ENCODE measurements at places on chromosomes 7 and 10.

- no peak for DNase-seq
Measured at GRCh38 chr7:50349399-50349798, 44.9 kb downstream of the IKZF1 start.

DNA sequence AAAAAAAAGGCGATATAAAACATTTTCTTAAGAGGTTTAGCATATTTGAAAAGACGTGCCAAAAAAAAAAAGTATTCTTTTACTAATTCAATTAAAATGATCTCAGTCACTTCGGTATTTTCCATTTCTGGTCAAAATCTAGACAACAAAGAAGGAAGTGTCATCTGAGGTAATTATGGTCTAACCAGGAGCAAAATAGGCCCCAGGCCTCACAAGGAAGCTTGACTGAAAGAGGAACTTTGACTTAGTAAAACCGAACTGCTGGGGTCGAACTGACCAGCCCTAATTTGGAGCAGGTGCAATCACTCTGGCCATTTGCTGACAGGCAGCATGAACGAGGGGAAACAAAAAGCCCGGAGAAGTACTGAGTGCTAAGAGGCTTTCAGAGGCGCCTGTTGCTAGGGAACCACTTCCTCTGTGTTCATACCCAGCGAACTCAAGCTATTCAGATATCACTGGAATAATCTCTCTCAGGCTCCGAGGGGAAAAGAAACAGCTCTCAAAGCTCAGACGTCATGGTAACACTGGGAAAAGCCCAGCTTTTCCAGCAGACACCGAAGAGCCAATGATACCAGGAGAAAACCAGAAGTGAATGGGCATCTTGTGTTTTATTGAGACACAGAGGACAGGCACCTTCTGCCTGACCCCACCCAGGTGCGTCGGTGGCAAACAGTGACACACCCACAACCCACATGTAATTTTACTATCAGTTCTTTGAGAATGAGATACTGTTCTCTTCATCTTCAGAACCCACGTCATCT is 126.5 kb downstream of the FAM107B start:
- peak; percentile 79 for DNase-seq

GRCh38 chr10:87552248-87552929 is 47.7 kb downstream of the MINPP1 start:
- DNase-seq, result no peak

DNA sequence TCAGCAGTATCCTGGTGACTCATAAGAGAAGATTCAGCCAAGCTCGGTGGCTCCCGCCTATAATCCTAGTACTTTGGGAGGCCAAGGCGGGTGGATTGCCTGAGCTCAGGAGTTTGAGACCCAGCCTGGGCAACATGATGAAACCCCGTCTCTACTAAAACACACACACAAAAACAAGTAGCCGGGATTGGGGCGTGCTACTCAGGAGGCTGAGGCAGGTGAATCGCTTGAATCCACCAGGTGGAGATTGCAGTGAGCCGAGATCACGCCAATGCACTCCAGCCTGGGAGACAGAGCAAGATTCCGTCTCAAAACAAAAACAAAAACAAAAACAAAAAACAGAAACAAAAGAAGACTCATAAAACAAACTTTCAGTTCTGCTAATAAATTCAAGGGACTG is 551.1 kb upstream of the POT1 start:
- no peak for DNase-seq

- no peak for DNase-seq
Measured at GRCh38 chr7:11539853-11540252, 292.1 kb downstream of the THSD7A start.

DNA sequence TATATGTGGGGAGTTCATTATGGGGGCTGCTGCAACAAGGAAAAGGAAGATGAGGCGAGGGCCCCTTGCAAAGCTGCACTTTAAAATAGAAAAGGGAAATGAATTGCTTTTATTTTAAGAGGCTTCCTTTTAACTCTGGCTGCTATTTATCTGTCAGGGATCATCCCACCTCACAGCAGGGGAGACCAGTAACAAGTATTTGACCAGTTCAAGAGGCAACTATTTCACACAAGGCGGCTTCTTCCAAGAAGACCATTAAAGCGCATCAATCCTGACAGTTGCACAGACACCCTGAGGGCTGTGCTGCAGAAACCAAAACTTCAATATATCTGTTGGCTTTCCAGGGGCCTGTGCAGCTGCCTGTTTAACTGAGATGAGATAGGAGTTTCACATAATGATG is 1009.2 kb downstream of the SORCS3 start:
- no peak for DNase-seq

GRCh38 chr10:98115031-98115787 is 19.2 kb upstream of the R3HCC1L start:
- DNase-seq, result no peak

DNA sequence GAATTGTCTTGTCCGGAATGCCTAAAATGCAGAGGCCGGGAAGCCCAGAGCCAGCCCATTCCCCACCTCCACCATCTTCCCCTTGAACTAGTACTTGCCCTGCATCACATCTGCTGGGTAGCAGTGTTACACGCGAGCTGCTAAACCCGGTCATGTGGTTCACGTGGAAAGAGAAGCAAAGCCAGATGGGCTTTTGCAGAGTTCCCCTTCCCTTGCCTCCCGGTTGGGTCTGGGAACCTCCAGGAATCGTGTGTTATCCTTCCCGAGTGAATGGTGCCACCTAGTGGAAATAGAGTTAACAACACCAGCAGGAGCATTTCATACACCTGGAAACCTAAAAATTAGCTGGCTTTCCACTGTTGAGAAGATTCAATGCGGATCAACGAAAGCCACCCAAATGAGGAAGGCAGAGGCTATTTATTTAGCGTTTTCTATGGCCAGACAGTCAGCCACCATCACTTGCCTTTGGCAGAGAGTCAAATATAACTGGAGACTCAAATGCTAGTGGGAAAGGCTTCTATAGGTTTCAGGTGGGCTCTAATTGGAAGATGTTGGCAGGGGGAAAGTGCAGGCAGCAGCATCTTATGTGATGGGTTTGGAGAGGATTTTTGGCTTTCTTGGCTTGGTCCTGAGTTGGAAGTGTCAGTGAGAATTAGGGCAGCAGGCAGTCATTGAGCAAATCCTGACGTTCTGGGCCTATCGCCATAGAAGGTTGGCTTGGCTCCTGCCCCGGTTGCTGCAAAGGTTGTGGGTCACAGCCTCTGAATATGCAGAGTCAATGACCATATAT is 12.9 kb upstream of the DENND2A start:
- peak; percentile 46 for DNase-seq
